Cardiac muscle cell (in vitro differentiated cells and primary cell): ENCODE measurements at places on chromosomes 5 and 9.

DNA sequence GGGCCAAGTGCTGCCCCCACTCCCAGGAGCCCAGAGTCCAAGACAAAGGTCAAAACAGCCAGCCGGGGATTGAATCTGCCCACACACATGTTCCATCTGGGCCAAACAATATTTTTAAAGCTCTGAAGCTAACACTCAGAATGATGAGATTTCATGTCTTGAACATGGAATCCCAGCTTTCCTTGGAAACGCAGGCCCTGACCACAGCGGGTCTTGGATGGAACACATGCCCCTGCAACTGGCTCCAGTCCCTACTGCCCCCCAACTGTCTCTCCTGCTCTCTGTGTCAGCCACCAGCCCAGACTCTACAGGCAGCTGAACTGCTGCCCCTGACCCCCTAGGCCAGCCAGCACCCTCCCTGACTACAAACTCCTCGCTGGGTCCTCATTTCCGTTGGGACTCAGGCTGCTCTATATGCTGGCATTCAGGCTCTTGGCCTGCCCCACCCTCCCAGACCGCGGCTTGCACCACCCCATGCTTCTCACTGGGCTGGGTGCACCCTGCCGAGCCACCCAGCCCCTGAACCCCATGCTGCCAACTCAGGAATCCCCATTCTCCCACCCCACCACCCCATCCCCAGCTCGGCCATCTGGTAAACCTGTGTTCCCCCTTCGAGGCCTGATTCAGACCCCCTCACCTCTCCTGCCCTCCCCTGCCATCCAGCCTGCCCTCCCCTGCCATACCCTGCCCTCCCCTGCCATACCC, 71.7 kb downstream of the ADAMTS2 start:
- no peak for DNase-seq

- no peak for DNase-seq
Measured at GRCh38 chr5:19917588-19918122, 70.3 kb downstream of the CDH18 start.

DNA sequence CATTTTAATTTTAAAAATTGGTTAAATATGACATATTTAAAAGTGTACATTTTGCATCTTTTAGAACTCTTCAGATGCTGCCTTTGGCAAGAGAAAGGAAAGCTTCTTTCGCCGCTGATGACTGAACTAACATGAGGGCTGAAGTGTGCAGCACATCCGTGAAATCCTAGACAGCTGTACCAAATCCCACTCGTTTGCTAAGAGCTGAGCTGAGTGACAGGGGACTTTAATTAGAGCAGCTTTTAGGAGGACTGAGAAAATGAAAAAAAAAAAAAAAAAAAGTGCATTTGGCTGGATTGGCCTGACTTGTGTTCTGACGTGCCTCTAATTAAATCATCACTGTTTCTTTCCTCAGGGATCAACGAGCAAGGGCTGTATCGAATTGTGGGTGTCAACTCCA, 271.3 kb downstream of the ARHGAP26 start:
- no peak for DNase-seq

DNA sequence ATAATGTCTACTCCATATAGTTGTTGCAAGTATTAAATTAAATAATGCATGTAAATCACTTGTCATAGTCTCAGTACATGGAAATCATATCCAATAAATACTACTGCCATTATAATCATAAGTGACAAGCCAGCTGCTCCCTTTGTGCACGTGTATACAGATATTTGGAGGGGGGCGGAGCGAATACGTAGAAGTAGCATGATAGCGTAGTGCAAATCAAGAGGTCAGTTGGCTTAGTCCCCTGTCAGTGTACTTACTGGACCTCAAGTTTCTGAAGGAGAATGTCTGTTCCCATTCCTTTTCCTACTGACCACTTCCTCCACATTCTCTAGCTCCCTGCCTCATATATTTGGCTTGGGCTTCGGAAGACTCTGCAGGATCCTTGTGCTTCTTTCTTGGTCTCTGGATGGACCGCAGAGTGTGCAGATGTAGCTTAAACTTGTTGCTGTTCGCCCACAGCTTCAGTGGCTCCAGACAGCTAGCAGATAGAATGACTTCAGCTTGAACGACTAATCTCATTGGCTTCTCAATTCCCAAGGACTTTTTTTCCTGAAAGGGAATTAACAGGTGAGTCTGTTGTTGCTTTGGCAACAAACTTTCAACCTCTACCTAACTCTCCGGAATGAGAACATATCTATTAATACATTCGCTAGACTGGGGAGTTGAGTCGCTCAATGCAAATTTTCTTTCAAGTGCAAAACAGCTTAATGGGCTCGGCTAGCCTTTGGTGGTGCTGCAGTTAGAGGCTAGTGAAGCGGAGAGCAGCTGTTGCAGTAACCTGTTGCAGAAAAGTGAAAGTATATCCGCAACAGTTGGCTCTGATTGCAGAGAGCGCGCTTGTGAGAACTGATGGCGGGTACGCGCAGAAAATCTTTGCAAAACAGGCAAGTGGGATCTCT, at the start of gene PCDHB1:
PCDHB1 (plus strand) TSS at position 753 of the 899 bp plus-strand sequence; CDS start at position 850, 97 bp downstream.
- peak; percentile 42 for DNase-seq

DNA sequence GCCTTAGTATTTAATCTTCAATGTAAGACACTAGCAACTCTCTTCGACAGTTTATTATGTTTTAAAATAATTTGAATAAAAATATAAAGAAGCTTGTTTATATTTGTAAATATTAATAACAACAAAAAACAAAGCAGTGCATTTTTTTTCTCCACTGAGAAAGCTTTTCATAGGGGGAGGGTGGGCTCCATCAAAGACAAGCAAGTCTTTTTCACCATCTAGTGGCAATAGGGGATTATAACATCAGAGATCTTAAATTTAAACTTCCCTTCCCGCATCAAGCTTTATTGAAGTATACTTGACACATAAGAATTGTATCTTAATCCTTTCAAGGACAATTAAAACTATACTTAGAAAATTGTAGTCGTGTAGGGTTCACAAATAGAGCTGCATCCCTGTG, 9.3 kb upstream of the OR13F1 start:
- DNase-seq: peak; percentile 2

DNA sequence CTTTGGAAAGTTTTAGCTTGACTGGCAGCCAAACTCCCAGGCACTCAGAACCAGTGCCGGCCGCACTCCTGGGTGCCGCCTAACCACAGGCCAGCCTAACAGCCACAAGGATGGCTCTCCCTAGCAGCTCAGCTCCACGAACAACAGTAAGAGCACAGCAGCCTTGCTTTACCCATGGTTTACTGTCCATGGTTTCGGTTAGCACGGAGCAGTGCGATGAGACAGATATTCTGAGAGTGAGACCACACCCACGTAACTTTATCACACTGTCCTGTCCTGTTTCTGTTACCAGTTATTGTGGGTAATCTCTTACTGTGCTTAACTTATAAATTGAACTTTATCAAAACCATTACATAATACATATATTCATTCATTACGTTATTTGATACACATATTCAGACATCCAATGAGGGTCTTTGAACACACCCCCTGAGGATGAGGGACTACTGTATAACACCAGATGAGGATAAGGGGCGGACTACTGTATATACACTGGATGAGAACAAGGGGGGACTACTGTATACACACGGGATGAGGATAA, 12.4 kb downstream of the CLPTM1L start:
- DNase-seq: peak; percentile 27
